ENCODE measurements at places on chromosomes 3 and 15.

DNA sequence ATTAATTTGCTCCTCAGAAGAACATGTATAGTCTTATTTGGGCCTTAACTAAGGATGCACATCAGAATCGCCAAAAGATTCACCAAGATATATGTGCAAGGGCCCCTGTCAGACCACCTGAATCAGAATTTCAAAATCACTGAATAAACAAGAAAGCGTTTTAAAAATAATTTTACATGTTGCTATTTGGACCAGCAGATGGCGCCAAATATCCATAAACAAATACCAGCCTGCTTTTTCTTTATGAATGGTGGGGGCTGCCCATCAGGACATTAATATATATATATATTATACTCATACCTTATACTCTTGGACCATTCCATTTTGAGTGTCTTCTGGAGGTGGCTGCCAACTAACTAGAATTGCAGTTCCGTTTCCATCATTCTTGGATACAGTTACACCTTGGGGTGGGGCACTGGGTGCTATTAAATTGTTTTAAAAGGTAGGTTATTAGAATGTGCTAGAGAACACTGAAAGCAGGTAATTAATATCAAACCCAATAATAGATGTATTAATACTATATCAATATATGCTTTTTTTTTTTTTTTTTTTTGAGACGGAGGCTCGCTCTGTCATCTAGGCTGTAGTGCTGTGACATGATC lies 1108.3 kb downstream of the ROBO1 start:
- peak; percentile 0 for DNase-seq

DNA sequence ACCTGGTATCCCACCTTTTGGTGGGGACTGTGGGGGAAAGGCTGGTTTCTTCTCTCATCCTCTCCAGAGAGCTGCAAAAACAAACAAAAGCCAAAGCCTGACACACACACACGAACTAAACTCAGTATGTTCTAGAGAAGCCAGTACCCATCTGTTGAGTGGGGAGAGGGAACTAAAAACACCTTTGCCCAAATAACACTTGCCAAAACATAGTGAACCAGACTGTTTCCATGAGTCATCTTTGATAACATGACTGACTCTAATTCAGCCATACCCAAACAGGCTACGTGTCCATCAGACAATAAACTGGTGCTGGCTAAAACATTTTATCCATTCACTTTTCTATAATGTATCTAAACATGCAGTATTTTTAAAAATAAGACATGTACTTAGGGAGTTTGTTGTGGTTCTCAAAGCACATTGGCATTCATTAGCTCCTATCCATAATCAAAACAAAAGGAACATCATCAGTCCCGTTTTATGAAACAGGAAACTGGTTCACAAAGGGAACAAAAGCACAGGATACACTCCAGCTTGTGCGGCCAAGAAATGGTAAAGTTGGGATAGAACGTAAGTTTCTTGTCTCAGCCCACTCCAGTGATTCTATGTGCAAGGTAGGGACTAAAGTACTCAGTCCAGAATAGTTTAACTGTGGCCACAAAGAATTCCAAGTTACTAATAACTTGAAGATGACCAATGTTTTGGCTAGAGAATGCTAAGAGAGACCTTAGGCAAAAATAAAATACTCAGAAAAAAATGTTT lies 16.1 kb downstream of the LYSMD2 start:
- DNase-seq = no peak

GRCh38 chr3:116015931-116016330 lies 392.6 kb downstream of the GAP43 start:
- DNase-seq = no peak

GRCh38 chr3:44117239-44117638 lies 124.4 kb upstream of the TOPAZ1 start:
- no peak for DNase-seq

DNA sequence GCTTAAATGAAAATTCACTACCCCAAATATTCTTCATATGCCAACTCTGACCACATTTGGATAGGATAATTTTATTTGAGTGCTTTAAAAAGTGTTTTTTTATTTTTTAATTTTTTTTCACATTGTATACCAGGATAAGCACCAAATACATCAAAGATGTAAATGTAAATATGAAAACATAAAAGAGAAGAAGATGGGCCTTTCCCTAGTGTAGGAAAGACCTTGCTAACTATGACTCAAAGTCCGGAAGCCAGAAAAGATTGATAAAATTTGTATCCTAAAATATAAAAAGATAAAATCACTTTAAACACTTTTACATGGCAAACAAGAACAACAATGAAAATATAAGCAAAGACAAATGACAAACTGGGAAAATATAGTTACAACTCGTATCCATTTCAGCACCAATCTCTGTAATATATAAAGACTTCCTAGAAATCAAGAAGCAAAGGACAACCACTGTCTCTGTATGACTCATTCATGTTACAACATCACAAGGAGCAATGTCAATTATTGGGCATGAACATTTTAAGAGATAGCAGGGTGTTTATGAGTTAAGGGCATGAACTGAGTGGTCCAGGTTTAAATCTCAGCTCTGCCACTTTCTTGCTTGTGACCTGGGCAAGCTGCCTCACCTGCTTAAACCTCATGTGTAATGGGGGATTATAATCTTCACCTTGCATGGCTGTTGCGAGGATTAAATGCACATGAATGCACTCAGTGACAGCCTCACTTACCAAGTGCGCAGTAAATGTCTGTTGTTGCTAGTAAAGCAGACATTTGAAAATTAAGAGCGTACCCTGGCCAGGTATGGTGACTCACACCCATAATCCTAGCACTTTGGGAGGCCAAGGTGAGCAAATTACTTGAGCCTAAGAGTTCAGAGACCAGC lies 25.3 kb upstream of the ARHGEF3 start:
- no peak for DNase-seq

- no peak for DNase-seq
Observed at GRCh38 chr3:140103166-140103565, 168.2 kb downstream of the CLSTN2 start.

DNA sequence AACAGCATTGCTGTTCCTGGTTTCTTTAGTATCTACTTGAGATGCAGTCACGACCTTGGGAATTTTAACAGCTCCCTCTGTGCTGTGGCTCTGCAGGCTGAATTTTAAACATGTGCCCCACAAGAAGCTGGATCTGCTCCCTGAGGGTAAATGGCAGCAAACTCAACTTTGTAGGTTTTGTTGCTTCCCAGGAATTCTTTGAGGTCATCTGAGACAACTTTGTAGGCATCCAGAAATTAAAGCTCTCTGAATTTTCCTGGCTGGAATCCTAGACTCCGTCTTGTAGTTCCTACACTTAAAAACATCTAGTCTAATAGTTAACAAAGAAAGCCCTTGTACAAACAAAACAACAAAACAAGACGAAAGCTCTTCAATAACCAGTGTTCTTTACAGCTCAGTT lies 366.3 kb downstream of the FEZF2 start:
- DNase-seq = no peak

GRCh38 chr3:49222002-49222401 lies 50.6 kb downstream of the KLHDC8B start:
- DNase-seq = no peak
